ENCODE measurements at places on chromosomes 6 and 20.

GRCh38 chr6:160101277-160102205, 20.1 kb upstream of the SLC22A1 start:
- no peak for DNase-seq

- DNase-seq = no peak
Observed at GRCh38 chr20:20084296-20084752, 32.0 kb downstream of the CFAP61 start.

- DNase-seq = no peak
Observed at GRCh38 chr6:14066782-14067406, 50.7 kb upstream of the CD83 start.

GRCh38 chr6:30722280-30723112, 2.3 kb downstream of the TUBB start:
- peak; percentile 75 for DNase-seq

GRCh38 chr20:53100476-53100911, 128.3 kb downstream of the TSHZ2 start:
- no peak for DNase-seq
